ENCODE measurements at places on chromosomes 4 and X. TPM values are rescaled to one million over a fixed set of nuclear protein-coding genes. Genes with fewer than 3 reads are reported as not detected.

The KLF3 gene
- 24.7 TPM for polyA plus RNA-seq

The PLA2G12A gene
- 82.6 TPM for polyA plus RNA-seq

The TLL1 gene
- not detected for polyA plus RNA-seq

The XIAP gene
- 4.9 TPM for polyA plus RNA-seq

The PHEX gene
- polyA plus RNA-seq = 0.39 TPM

The BRS3 gene
- 0.11 TPM for polyA plus RNA-seq

The FGFR3 gene
- polyA plus RNA-seq = 39.2 TPM

The NAP1L3 gene
- polyA plus RNA-seq = 89.5 TPM

The PARM1 gene
- 8.1 TPM for polyA plus RNA-seq

The CYTL1 gene
- polyA plus RNA-seq = 0.46 TPM

The MSANTD1 gene
- polyA plus RNA-seq = 0.92 TPM

The NMU gene
- 3.4 TPM for polyA plus RNA-seq

The USP51 gene
- polyA plus RNA-seq = 1.4 TPM

The PAGE2B gene
- polyA plus RNA-seq = not detected

The MAGEB10 gene
- not detected for polyA plus RNA-seq

The DMP1 gene
- polyA plus RNA-seq = not detected

The ANXA10 gene
- polyA plus RNA-seq = not detected

The ARHGEF6 gene
- polyA plus RNA-seq = 2.3 TPM

The SLC2A9 gene
- polyA plus RNA-seq = 1.3 TPM

The SLC26A1 gene
- polyA plus RNA-seq = 2.8 TPM

The MAOA gene
- polyA plus RNA-seq = 6.7 TPM

The TLR10 gene
- polyA plus RNA-seq = 0.06 TPM

The UGT2B15 gene
- polyA plus RNA-seq = not detected

The UBA6 gene
- polyA plus RNA-seq = 19.8 TPM

The PDGFRA gene
- polyA plus RNA-seq = 32.1 TPM

The TLR1 gene
- 1.2 TPM for polyA plus RNA-seq

The MAOB gene
- polyA plus RNA-seq = 2.6 TPM

The ACE2 gene
- 0.45 TPM for polyA plus RNA-seq

The GLRA3 gene
- polyA plus RNA-seq = not detected

The TEX11 gene
- polyA plus RNA-seq = not detected

The MAGEA2B gene
- not detected for polyA plus RNA-seq

The STAG2 gene
- 25.3 TPM for polyA plus RNA-seq

The P2RY8 gene
- polyA plus RNA-seq = 0.09 TPM

The TKTL2 gene
- not detected for polyA plus RNA-seq

The DCAF4L1 gene
- polyA plus RNA-seq = 0.07 TPM

The STARD8 gene
- 0.91 TPM for polyA plus RNA-seq

The MUC7 gene
- not detected for polyA plus RNA-seq

The MEPE gene
- not detected for polyA plus RNA-seq

The CTSO gene
- polyA plus RNA-seq = 5.6 TPM

The CPXCR1 gene
- not detected for polyA plus RNA-seq

The CLIC2 gene
- not detected for polyA plus RNA-seq

The CAMK2D gene
- 88.5 TPM for polyA plus RNA-seq

The PROM1 gene
- polyA plus RNA-seq = 1.3 TPM

The PDCL2 gene
- polyA plus RNA-seq = not detected
